ELR (cell line): ENCODE measurements at places on chromosomes 6 and 20.

DNA sequence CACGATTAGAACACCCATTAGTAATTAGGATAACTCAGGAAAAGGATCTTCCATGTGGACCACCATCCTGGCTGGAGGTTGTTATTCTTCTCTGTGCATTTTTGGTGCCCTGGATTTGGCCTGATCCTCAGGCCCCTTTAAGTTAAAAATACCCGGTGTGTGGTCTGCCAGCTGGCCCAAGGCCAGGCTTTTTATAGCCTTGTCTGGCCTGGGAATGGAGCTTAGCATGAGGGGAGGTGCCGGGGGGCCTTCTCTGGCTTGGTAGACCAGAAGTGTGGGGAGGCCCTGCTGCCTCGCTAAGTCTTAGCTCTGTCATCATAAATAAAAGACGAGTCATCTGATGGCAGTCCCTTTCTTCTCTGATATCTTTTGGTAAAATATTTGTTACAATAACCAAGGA lies 71.4 kb downstream of the ARID1B start:
- DNase-seq, result peak; percentile 27

- DNase-seq, result no peak
Observed at GRCh38 chr6:2866171-2866846, 24.6 kb upstream of the SERPINB1 start.

DNA sequence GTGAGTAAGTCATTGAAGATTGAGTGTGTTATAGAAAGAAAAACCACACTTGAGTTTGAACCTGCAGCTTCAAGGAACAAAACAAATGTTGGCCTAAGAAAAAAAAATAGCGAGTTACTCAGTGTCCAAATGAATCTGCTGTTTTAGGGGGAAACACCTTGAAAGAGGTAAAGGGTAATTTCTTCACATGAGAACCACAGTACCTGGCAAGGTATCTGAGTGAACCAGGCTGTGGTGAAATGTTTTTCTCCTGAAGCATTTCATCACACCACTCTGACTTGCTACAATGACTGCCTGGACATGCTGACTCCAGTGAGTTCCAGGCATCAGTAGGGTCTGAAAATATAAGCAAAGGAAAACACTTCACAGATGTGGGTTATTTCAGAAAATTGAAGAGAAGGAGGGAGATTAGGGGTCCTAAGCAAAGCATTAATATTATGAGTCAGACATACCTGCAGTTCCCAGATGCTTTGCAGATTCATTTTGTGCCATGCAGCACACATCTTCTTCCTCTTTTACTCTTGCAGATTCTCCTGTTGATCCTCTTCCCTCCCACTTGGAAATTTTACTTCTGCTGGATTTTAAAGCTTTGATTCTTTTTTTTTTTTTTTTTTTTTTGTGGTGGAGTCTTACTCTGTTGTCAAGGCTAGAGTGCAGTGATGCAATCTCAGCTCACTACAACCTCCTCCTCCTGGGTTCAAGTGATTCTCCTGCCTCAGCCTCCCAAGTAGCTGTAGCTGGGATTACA lies 206.2 kb upstream of the SGK1 start:
- no peak for DNase-seq

DNA sequence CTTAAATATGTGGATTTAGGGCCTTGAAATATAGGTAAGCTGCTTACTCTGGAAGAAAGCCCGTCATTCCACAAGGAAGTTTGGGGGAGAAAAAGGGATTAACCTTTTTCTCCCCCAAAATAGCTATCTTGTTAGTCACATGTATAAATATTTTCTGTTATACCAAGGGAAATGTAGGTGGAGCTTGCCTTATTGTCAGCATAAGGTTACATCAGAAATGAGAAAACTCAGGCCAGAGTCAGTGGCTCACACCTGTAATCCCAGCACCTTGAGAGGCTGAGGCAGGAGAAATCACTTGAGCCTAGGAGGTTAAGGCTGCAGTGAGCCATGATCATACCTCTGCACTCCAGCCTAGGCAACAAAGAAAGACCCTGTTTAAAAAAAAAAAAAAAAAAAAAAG lies 129.9 kb downstream of the LRFN2 start:
- DNase-seq, result peak; percentile 9

- DNase-seq, result peak; percentile 29
Observed at GRCh38 chr20:32149566-32150170, 40.2 kb downstream of the TM9SF4 start.

DNA sequence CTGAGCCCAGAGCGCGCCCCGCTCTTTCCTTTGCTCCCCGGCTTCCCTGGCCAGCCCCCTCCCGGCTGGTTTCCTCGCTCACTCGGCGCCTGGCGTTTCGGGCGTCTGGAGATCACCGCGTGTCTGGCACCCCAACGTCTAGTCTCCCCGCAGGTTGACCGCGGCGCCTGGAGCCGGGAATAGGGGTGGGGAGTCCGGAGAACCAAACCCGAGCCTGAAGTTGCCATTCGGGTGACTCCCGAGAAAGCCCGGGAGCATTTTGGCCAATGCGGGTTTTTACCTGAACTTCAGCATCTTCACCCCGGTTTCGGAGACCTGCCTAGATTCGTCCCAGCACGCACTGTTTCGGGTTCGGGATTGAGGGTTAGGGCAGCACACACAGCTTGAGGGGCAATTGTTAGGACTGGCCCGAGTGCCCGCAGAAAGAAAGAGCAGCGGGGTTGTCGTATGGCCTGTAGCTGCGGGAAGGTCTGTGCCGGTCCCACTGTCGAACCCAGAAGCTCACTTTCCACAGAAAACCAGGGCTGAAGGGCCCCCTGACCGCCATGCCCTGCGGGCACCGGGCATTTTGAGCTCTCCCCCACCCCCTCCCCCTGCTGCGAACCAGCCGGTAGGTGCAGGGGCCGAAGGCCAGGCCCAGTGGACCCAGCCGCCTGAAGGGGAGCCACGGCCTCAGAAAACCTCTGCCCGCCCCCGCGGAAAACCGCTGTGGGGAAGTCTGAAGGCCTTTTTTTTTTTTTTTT lies 2.1 kb downstream of the FOXP4 start:
- DNase-seq, result no peak

GRCh38 chr20:42319252-42320013 lies 701.3 kb upstream of the CHD6 start:
- DNase-seq, result no peak

DNA sequence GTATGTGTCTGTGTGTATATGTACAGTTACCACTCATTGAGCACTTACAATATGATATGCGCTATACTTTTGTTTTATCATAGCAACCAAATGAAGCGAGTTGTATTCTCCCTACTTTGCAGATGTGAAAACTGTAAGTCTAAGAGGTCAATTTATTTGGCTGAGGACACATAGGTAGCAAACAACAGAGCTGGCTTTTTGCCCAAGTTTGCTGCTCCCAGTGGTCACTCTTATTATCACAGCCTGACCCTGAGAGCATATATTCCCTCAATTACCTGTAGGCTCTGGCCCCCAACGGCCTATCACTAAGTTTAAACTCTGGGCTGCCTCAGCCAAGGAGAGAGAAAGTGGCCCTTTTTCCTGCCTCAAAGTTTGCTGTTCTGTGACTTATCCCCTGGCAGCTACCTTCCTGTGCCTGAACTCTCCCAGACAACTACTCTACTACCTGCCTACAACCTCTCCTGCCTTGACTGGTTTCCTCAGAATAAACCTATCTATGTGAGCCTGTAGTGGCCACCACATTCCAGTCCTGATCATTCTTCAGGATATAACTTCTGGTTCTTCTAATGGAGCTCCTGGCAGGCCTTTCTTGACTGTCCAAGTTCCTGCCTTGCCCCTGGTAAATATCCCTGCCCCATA lies 221.8 kb downstream of the FRK start:
- peak; percentile 56 for DNase-seq

DNA sequence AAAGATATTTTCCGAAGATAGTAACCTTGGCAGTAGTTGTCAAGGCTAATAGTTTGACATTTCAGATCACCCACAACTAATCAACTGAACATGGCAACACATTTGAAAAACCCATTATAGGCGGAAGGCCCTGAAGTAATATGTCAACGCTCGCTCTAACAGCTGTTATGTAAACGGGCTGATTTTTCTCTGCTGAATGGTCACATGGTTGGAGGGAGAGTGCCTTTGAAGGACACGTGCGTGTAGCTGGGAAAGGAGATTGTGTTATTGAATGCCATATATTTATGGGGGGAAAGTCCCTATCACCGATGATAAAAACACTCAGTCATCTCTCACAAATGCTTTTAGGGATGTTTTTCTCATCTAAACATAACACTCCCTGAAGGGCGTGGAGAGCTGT lies 160.0 kb upstream of the RALGAPA2 start:
- no peak for DNase-seq

DNA sequence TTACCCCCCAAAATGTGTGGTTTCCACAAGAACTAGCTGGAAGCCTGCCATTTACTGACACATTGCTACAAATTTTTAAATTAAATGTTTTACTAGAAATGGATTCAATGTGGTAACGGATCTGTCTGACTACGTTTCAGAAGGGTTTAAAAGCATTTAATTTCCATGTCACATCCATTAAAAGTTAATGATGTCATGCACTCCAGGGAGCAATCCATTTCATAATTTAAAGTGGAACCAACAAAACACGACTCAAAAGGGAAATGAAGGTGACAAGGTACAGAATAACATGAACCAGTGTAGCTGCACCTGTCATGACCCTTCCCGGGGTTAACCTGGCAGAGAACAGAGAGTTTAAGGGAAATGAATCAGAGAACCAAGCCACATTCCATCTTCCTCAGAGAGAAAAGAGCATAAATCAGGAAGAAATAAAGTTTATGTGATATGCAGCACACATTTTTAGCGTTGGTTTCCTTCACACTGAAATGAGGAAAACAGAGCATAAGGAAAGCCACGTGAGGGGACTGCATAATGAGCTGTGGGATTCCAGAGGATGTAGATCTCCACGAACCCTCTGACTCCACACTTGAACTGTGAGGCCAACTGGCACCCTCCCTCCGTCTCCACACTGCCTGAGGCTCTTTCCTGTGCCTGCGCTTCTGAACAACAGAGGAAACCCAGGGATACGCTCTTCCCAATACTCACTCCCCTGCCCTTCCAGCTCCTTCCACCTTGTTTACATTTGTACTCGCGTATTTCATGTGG lies 170.3 kb upstream of the AHI1 start:
- DNase-seq, result peak; percentile 83

DNA sequence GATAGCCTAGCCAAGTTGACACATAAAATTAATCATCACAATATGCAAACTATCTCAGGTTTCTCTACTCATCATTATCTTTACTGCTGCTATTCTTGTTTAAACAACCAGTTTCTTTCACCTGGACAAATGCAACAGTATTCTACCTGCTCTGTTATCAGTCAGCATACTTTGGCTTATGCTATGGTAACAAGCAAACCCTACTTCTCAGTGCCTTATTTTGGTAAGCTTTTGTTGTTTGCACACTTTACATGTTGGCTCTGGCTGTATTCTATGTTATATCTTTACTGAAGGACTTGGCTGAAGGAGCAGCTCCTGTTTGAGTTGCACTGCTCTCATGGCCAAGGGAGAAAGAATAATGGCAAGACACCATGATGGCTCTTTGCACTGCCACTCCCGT lies 463.1 kb downstream of the EPM2A start:
- DNase-seq, result no peak

DNA sequence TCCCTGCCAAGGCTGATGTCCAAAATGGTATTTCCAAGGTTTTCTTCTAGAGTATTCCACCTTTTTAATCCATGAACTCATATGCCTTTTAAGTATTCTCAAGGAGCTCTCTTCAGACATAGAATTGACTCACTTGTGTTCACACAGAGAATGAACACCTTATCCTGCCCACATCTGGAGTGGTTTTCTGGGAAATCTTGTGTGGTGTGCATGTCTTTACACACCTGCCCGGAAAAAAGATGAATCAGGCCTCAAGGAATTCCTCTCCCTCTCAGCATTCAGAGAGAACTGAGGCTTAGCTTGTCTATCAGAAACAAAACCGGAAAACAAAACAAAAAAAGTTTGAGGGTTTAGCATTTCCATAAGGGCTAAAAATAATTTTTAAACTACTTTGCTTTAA lies 148.8 kb downstream of the TFAP2A start:
- no peak for DNase-seq

DNA sequence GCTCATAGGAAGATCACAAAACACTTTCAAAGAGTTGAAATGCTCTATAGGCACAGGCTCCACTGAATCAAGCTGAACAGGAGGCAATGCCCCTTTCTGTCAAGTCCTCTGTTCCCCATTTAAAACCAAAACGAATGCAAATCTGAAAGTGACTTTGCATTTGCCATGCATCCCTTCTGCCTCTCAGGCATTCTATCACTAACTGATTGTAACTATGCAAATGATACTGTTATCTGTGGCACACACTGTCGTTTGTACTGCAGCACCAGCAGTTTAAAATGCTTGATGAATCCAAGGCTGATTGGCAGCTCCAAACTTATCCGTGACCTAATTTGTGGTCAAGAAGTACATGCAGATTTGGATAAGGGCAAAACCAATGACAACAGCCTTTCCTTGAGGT lies 1067.5 kb upstream of the MAP3K7 start:
- no peak for DNase-seq

- no peak for DNase-seq
Observed at GRCh38 chr20:49661560-49662329, 51.9 kb downstream of the B4GALT5 start.

DNA sequence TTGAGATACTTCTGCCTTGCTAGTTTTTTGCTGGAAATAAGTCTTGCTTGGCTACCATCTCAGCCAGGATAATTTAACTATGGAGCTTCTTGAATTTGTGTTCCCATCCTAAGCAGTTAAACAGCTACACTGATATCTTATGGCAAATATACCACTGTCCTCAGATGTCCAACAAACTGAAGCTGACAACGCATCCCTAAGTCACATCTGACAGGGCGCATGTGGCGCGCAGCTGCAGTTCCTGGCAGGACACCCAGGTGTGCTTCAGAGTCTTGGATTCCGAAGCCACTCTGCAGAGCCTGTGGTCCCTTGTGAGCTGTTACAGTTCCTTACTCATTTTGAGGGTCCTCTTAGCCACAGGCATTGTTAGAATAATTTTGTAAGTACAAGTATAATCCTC lies 127.9 kb downstream of the WDR27 start:
- no peak for DNase-seq

DNA sequence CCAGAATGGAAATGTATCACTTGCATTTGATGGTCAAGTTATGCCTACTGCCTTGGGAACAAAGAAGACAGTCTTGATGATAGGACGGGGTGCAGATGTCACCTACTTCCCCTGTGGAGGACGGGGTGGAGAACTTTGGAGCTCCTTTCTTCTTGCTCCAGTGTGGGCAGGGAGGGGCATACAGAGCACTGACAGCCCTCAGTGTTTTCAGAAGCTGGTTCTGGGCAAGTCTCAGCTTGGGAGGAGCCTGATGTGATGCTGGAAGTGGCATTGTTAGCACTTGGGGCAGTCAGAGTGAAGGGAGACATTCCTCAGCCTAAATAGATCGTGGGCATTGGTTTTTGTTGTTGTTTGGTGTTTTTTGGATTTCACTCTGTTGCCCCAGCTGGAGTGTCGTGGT lies 59.7 kb downstream of the SYNJ2 start:
- no peak for DNase-seq
